Effector CD8-positive, alpha-beta T cell (primary cell): ENCODE measurements at places on chromosomes 1 and 21.

DNA sequence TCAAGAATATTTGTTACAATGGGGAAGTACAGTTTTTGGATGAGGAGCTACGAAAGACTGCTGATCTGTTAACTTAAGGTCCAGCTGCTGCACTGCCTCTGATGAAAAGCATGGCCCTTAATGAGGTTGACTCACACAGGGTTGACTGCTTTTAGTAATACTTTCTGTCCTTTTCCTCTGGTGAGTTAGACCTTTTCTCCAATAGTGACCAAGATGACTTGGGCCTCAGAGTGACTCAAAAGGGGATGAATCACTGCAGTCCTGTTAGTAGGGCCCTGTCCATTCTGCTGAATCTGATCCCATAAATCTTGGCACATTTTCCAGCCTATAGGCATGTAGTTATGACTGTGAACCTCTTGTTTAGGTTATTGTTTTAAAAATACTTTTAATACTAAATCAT, 2.7 kb downstream of the DISP1 start:
- no peak for DNase-seq

- DNase-seq, result no peak
Measured at GRCh38 chr1:238101923-238102322, 211.2 kb upstream of the ZP4 start.

DNA sequence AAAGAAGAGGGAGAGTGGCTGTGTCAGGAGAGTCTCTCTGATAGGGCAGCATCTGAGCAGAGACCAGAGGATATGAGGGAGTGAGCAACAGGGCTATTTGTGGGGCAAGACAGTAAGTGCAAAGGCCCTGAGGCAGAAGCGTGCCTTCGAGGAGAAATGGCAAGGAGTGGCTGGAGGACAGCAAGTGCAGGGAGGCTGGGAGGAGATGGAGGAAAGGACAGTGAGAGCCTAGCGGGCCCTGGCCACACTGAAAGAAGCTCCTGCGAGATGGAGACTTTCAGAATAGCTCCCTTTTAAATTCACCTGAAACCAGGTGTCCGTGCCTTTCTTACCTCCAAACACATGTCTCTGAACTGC, 25.2 kb downstream of the EXOC8 start:
- no peak for DNase-seq

DNA sequence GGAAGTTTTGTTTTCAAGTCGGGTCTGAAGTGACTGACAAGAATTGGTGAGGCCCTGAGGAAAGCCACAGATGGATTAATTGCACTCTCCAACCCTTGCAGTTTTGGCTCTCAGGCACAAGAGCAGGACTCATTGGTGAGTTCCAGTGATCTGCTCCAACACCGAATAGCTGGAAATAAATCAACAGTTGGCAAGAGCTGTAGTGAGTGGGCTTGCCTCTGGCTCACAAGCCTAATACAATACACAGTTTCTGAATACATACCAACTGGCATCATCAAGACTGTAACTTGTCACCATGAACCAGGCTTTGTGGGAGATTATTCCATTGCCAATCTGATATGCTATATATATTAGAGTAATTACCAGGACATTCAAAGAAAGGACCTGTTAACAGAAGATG, 131.6 kb downstream of the GRIK1 start:
- DNase-seq, result no peak

DNA sequence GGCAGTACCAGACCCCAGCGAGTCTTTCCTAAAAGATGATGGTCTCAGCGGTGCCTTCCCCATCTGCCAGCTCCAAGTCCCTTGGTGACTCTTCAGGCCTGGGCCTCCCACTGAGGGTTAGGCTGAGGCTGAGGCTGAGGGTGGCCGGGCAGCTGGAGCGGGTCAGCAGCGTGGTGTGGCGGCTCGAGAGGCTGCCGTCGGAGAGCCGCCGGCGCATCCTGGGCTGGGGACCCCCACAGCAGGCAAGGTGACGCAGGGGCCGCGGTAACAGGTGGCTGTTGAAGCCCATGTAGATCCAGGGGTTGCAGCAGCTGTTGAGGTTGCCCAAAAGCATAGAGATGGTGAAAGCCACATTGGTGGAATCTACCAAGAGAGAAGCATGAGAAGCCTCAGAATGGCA, 7.0 kb downstream of the AVPR1B start:
- no peak for DNase-seq

- no peak for DNase-seq
Measured at GRCh38 chr1:1567891-1568291, 6.8 kb downstream of the SSU72 start.

GRCh38 chr1:77541162-77541545, 141.3 kb downstream of the ZZZ3 start:
- no peak for DNase-seq

DNA sequence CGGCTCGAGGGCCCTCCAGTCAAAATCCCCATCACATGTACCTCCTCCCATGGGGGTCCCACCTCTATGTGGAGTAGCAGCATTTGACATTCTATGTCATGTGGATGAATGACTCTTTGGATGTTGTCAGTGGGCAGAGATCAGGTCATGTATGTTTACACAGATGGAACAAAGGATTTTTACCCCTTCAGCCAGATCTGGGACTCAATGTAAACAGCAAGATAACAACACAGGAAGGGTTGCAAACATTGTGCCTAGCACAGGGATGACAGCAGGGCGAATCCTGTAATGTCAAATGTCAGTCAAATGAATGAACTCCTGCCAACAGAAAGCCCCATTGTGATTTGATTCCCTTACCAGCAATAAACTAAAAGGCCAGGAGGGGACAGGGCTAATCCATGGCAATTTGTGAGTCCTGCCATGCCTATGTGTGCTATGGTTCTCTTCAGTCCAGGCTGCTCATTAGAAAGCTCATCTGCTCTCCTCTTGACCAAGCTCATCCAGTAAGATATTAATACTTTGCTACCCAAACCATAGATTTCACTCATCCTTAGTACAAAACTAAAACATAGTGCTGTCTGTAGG, 60.3 kb downstream of the PGBD5 start:
- no peak for DNase-seq

DNA sequence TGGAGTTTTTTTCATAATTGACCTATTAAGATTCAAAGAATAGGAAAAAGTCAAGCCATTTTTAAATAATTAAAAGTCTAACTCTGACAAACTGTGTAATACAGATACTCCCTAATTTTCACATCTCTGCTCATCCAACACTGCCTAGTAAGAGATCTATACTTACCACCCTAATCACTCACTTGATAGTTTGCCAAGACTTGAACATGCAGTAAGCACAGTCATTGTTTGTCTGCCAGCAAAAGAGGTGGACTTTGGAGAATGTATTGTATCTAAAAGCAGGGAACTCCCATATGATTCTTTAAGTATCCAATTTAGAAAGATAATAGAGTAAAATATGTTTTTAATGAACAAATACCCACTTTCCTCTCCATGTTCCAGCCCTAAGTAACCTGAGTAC, 15.5 kb downstream of the TMEM59 start:
- DNase-seq, result no peak

DNA sequence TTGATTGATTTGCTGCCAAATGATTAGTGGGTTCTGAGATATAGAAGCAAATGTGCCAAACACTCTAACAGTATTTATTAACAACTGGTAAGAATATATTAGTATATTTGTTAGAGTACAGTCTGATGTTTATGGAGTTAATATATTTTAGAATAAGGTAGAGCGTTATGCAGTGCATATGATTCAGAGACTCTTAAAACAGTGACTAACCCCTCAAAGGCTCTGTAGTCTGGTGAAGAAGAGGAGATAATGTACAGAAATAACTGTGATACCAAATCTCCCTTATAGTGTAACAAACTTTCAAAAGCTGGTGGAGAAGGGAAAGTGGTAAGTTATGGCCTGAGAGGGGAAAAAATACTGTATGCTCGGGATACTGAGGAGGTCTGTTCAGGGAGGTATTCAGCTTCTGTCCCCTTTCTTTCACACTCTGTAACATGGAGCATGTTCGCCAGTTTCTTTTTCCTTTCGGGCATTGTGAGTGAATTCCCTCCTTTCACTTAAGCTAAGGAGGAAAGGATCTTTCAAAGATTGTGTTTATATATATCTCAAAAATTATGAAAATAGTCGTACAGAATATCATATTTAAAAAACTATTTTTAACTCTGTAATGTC, 121.2 kb downstream of the ADGRL2 start:
- no peak for DNase-seq

DNA sequence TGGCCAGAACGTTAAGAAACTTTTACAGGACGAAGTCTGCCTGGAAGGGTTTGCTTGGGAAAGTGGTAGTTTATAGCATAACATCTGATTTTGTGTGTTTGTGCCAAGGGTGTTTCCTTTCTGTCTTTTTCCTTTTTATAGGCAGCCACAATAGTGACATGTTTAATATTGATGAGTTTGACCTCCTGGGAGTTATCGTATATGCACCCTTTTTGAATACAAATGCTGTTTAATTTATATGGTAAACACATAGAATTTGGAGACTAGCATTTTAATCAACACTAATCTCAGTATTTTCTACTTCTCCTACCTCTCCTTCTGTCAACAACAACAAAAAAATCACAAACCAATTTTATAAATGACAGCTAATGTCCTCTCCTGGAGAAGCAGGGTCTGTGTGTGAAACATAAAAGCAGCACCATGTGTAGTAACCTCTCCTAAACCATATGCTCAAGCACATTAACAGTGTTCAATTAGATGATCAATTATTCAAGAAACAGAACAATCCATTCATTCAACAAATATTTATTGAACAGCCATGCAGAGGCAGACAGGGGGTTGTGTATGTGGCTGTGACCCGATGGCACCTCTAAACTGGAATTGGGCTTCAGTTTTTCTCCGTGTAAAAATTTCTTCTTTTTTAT, 604 bp upstream of the FMN2 start:
- DNase-seq, result no peak

DNA sequence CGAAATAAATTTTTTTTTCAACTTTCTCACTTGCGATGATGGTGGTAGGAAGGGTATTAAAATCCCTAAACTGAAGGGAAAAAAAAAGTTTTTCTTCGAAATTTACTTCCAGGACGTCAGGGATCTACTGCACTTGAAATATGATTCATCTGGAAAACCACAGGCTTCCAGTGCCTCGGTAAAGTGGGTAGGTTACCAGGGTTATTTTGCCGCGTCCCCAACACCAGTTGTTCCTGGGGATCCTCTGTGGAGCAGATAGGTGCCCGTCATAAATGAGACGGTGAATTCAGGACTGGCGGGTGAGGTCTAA, 773 bp downstream of the RABIF start:
- DNase-seq, result no peak

- DNase-seq, result no peak
Measured at GRCh38 chr1:90862782-90863181, 145.7 kb upstream of the BARHL2 start.

GRCh38 chr1:150985179-150985825, 3.2 kb downstream of the ANXA9 start:
- no peak for DNase-seq

DNA sequence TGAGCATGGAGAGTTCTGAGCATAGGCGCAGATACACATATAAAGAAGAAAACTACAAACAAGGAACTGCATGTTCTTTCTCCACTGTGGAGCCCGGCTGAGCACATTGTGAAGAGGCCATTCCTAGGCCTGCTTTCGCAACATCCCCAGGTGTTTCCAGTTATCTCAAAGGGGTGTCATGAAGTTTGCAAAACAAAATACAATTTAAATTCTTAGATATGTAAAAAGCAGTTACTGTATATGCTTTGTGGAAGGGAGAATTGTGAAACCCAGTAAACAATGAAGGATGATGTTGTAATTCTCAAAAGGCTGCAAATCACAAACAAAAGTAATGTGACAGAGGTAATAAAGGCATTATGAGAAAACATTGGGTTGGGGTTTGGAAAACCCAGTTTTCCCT, 98.6 kb upstream of the ZNF644 start:
- DNase-seq, result no peak

- no peak for DNase-seq
Measured at GRCh38 chr21:35244514-35244913, 195.4 kb upstream of the RUNX1 start.

DNA sequence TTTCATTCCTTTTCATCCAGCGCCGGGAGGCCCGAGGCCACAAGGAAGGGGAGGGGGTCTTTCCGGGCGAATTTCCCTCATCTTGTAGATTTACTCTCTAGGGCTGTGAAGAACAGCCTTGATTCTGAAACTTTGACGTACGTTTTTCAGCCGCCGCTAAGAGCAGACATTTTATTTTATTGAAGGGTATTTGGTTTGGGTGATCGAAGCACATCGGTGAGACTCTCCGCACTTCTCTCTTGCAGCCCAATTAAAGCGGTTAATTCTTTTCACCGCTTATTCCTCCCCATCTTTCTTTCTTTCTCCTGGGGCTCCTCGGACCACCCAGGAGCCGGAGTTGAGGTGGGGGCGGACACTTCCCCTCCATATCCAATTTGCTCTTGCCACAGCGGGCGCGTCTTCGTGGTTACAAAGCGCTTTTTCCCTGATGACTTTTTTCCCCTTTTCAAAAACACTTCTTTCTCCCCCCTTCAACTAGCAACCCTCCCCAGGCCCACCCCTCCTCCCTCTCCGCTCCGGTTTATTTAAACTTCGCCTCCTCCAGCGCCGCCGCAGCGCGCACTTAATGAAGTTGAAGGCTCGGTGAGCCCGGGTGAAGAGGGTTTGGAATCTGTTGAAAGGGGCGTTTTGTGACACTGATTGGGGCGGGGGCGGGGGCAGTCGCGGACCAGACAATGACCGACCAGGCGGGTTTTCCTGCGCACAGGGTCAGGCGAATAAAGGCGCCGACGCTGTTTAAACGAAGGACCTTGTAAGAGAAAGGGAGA, 5.9 kb downstream of the FOXD2 start:
- no peak for DNase-seq

DNA sequence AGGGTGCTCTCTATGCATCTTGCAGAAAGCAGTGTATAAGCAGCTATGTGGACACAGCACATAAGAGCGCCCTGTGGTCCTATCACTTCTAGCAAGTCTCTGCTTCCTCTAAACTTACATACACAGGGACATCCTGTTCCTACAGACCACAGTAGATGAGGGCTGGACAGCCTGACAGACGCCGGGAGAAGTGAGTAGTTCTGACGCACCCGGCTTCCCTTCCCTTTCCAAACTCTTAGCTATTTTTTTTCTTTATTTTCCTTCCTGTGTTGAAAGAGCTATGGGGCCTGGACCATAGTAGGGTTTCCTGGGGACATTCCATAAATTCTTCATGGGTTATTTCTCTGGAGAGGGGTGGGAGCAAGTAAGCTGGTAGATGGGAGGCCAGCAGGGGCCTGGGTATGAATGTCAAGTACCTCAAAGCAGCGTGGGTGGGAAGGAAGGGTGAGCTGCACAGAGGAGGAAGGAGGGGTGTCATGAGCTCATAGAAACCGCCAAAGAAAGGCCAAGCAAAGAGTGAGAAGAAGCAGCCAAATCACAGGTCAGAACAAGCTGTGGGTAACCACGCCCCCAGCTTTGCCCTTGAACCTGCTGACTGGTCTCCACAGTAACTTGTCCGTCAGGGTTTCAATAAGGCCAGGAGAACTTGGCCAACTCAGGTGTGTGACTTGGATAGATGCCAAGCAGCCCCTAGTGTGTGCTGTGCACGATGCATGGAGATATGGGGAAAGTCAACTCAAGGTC, 36.6 kb downstream of the PLXNA2 start:
- no peak for DNase-seq

GRCh38 chr1:168470901-168471431, 72.8 kb downstream of the XCL2 start:
- no peak for DNase-seq

- no peak for DNase-seq
Measured at GRCh38 chr1:46017876-46018503, 114.4 kb downstream of the PIK3R3 start.

- DNase-seq, result no peak
Measured at GRCh38 chr21:45539046-45539795, 3.0 kb downstream of the SLC19A1 start.
